ENCODE measurements at places on chromosomes 13 and 19.

- no peak for DNase-seq
Observed at GRCh38 chr13:107568181-107568580, 647.2 kb downstream of the LIG4 start.

DNA sequence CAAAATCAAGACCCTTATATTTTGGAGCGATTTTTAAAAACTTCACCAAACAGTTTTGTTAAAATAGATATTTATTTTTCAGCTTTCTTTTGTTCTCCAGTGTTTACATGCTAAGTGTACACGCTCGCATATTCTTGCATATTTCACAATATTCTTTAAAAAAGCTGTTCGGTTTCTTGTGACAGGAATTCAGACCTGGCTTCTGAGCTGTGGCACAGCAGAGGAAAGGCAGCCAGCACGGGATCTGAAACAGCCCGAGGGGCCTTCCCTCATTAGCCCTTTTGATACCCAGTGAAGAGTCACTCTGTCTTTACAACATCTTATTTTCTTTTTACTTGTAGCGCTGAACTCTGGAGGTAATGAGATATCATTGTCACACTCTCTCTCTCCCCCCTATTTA lies 234.0 kb downstream of the B3GLCT start:
- no peak for DNase-seq

DNA sequence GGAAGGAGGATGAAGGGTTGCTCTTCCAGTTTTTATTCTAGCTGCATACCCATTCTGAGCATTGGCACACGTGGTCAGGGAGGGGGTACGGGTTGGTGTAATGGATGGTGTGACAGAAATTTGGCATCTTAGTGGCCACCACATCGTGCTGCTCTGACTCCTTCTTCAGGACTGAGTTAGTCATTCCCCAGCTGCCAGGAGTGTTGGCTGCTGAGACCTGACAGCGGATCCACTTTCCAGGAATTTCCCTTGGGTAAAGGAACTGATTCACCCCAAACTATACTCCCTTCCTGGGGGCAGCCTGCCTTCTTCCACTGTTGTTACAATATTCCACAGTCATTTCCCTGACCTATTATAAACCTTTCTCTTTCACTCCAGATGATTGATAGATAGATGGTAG lies 595.5 kb upstream of the KLHL1 start:
- DNase-seq = no peak

GRCh38 chr13:110280985-110281688 lies 25.8 kb downstream of the COL4A1 start:
- no peak for DNase-seq

DNA sequence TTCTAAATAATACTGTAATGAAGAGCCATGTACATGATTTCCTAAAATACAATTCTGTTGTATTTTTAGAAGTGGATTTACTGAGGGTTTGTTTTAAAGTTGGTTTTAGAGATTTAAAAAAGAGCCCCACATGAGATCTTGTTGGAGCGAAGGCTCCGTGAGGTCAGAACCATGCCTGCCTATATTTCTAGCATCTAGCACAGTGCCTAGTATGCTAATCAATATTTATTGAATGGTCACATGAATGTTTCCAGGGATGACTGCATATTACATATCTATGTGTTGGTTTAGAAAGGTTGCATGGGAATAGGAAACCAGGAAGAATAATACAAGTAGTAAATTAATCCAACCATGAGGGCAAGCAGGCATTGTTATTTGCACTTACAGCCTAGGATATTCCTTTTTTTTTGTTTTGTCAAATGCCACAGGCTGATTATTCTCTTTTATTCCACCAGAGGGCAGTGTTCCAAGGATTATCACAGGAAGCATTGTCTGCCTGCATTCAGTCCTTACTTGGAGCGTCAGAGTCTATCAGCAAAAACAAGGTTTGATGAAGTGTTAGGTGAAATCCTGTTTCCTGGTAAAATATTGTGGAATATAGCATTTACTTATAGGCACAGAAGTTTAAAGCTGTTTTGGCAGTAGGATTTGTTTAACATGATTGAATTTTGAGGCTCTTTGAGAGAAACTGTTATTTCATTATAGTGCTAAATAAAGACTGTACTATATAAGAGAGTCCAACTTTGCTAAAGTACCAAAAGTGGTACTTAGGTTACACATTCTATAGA lies 46.8 kb downstream of the COG3 start:
- peak; percentile 4 for DNase-seq

DNA sequence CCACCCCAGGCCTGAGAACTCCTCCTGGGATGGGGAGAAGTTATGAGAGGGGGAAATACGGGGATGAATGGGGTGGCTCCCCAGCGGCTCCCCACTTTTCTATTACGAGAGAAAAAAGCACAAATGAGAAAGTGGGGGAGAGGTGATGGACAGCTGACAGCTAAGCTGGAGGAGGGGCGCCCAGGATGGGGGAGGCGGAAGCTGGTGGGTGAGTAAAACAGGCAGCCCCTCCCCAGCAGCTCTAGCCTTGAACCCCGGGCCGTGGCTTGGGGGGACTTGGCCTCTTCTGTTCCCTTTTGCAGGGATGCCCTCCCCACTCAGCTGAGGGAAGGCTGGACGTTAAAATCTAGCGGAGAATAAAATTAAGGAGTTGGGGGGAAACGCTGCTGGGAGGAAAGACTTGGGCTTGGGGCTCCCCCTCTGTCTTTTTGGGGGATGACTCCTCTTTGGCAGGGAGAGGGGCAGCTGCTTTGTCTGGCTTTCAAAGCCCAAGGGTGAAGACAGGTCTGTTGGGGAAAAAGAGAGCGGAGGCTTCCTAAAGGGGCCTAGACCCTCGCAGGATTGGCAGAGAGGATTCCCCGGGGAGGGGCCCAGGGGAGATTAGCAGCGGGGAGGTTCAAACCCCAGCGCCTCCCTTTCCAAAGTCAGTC lies 1.4 kb upstream of the SAMD1 start:
- DNase-seq = no peak

- DNase-seq = no peak
Observed at GRCh38 chr13:112953591-112954487, 15.2 kb upstream of the MCF2L start.

DNA sequence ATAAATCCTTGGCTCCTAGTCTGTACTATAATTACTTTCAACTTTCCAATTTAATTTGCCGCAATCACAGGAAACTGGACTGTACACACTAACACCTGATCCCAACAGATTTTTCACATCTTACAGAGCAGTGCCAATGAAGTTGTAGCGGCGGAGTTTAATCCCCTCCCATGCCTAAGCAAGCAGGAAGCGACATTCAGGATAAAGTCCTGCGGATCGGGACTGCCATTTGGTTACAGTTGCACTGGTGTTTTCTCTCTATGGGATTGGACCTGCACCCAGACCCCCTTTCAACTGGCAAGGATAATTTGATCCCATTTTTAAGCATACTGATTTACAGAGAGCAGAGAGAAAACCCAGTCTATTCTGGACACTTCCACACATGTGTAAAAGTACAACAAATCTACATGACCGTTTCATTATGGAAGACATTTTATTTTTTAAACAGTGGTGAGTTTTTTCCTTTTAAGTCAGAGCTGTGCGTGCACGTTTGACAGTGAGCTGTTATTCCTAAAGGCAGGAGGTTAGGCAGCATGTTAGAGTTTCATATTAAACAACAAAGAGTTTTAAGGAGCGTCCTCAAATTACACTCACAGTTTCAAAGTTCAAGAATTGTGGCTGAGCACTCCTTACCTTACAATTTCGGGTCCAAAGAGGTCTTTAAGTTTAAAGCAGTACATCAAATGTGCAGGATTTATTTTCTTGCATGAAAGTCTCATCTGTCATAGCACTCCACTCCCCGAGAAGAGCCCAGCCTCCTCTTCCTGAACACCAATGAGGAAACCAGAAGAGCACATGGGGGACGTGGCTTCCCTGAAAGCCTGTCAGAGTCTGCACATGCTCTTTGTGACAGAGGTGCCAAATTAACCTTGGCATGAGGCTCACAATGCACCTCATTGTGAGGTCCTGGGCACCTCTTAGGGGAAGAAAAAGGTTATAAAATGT lies 141.6 kb upstream of the RFC3 start:
- DNase-seq = no peak

DNA sequence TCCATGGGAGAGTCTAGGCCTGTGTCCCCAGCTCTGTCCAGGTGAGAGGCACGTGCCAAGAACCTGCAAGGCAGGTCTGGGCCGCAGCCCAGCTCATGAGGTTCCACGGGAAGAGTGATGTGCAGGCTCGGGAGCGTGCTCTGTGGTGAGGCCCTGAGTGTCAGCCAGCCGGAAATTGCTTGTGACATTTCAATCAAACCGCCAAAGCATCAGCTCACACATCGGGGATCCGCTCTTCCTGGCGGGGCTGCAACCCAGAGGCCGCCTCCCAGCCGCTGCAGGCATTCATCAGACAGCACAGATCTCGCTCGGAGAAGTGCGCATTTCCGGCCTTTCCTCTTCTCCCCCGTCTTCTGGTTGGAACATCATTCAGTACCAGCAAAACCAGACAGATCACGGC lies 109.3 kb downstream of the KDM4B start:
- DNase-seq = no peak

GRCh38 chr19:19205416-19206410 lies 2.5 kb upstream of the NR2C2AP start:
- no peak for DNase-seq

DNA sequence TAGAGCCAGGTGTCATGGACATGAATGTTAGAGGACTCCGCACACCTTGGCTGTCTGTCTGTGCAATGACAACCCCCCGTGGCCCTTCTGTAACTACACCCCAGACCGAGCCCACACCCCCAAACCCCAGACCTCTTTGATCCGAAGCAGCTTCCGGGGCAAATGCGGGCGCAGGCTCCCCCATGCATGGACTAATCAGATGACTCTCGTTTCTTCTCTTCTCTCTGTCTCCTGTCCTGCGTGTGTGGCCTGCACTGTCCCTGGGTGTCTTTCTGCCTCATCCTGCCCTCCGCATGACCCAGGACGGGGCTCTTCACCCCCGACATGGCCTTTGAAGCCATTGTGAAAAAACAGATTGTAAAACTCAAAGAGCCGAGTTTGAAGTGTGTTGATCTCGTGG lies 38.9 kb downstream of the TMED1 start:
- peak; percentile 64 for DNase-seq

- DNase-seq = no peak
Observed at GRCh38 chr13:113762538-113762937, 3.5 kb downstream of the TMEM255B start.

GRCh38 chr19:3710265-3710812 lies 2.2 kb downstream of the TJP3 start:
- DNase-seq = no peak

DNA sequence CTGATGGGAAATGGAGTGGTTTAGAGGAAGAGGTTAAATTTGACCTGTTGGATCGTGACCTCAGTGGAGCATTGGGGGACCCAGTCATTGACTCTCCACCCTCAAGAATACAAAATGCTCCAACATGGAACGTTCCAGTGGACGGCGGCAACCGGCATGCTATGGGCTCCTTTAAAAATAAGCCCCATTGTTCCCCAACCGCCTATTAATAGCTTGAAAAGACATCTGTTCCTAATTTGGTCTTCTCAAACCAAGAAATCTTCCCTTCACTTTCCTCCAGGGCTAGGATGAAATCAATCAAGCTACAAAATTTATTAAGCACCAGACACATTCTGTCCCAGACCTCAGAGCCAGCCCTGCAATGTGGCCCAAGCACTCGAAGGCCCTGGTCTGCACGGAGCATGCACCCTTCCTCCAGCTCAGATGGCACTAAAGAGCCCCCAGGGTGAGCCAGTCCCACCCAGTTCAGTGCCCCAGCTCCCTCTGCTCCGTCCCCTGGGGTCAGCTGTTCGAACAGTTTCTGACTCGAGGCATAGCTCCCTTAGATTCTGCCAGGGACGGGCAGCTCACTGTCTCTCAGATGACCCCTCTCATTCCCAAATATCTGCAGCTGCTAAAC lies 22.5 kb upstream of the VSTM2B start:
- DNase-seq = no peak

- DNase-seq = no peak
Observed at GRCh38 chr13:111247552-111247951, 72.9 kb upstream of the TEX29 start.

- no peak for DNase-seq
Observed at GRCh38 chr13:96428911-96429310, 339.0 kb downstream of the HS6ST3 start.

DNA sequence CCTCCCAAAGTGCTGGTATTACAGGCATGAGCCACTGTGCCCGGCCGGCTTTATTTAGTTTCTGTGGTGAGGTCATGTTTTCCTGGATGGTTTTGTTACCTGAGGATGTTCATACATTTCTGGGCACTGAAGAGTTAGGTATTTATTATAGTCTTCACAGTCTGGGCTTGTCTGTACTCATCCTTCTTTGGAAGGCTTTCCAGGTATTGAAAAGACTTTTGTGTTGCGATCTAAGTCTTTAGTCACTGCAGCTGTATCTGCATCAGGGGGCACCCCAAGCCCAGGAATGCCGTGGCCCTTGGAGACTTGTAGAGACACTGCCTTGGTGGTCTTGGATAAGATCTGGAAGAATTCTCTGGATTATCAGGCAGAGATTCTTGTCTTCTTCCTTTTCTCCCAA lies 12.8 kb downstream of the BLOC1S3 start:
- DNase-seq = no peak

- no peak for DNase-seq
Observed at GRCh38 chr13:20170921-20171320, 10.1 kb upstream of the GJA3 start.

DNA sequence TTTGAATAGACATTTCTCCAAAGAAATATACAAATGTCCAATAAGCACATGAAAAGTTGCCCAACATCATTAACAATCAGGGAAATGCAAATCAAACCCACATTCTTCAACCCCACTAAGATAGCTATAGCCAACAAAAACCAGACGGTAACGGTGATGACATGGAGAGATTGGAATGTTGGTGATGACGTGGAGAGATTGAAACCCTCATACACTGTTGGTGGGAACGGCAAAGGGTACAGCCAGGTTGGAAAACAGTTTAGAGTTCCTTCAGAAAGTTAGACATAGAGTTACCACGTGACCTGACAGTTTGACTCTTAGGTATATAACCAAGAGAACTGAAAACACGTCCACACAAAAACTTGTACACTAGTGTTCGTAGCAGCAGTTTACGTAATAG lies 48.1 kb downstream of the TNFRSF19 start:
- no peak for DNase-seq

GRCh38 chr13:26946684-26947343 lies 186.2 kb upstream of the GPR12 start:
- DNase-seq = no peak

GRCh38 chr13:33296793-33297425 lies 11.4 kb upstream of the STARD13 start:
- DNase-seq = no peak

DNA sequence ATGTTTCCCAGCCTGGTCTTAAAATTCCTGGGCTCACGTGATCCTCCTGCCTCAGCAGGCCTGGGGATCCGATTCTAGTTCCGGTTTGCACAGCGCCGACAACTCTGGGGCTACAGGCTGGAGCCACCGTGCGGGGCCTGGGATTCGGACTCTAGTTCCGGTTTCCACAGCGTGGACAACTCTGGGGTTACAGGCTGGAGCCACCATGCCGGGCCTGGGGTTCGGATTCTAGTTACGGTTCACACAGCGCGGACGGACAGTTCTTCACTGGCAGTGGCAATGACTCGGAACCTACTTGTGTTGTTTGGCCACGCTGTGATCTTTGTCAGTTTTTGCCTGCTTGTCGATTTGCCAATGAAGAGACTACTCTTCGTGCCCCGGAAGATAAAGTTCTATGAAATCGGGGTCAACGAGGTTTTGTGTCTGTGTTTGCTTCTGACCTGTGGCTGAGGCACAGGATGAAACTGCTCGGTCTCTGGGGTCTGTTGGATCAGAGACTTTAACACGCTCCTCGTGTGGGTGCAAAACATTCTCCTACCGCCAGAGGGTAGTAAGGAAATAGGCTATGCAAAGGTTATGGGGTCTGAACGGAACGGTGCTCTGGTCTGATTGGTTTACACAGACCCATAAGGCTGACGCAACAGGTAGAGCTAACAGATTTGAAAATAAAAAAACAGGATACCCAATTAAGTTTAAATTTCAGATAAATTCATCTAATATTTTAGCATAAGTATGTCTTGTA lies 12.1 kb upstream of the ZSCAN1 start:
- peak; percentile 44 for DNase-seq
